GM23338 (cell line): ENCODE measurements at places on chromosomes 5 and 9. TPM values are rescaled to one million over a fixed set of nuclear protein-coding genes. Genes with fewer than 3 reads are reported as not detected.

Gene ZCCHC10
- total RNA-seq, result 25.3 and 29.2 TPM in 2 replicates

Gene KCNIP1
- total RNA-seq, result 0.31 and 3.0 TPM in 2 replicates

Gene SPATA31A3
- not detected in 2 replicates for total RNA-seq

Gene ANKRD31
- total RNA-seq, result 0.16 and 0.59 TPM in 2 replicates

- H3K27me3 ChIP-seq, result no peaks in the 10 kb centered on the region
- H3K4me1 ChIP-seq, result peaks cover 13% of the 10 kb centered on the region
- DNase-seq, result no peak
- H3K27ac ChIP-seq, result no peak overlapping the region
- H3K4me3 ChIP-seq, result no peak overlapping the region
Measured at GRCh38 chr9:100066539-100066938, 32.3 kb downstream of the ERP44 start.

DNA sequence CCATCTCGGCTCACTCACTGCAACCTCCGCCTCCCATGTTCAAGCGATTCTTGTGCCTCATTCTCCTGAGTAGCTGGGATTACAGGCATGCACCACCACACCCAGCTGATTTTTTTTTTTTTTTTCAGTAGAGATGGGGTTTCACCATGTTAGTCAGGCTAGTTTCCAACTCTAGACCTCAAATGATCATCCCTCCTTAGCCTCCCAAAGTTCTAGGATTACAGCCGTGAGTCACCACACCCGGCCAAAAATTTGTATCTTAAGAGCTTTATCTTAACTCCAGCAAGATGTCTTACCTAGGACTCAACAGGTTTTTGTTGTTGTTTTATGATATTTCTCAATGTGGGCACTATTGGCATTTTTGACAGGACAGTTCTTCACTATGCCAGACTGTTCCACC, 27.9 kb downstream of the LYRM7 start:
- H3K27ac ChIP-seq, result no peak overlapping the region
- DNase-seq, result no peak
- H3K4me3 ChIP-seq, result no peak overlapping the region
- no peaks in the 10 kb centered on the region; the same call in 1 of the 2 replicates for H3K4me1 ChIP-seq
- no peaks in the 10 kb centered on the region for H3K36me3 ChIP-seq

DNA sequence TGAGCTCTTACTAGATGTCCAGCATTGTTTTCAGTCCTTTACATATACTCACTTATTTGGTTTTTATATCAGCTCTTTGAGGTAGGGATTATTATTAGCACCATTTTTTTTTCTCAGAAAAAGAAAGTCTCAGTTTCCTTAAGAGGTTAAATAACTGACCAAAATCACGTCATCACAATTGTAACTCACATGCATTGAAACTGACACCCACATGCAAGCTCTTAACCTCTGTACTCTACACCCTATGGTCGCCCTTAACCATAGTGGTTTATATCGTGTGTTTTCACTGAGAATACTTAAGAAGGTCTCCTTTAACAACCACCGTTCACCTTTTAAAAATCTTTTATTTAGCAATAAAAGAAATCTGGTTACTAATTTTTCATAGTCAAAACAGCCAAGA, 61.0 kb downstream of the PRDM6 start:
- peaks cover 17% of the 10 kb centered on the region for H3K4me1 ChIP-seq
- H3K27me3 ChIP-seq, result no peaks in the 10 kb centered on the region
- no peak overlapping the region for H3K4me3 ChIP-seq
- H3K36me3 ChIP-seq, result no peaks in the 10 kb centered on the region
- no peak for DNase-seq

- H3K4me3 ChIP-seq, result no peak overlapping the region
- H3K27ac ChIP-seq, result no peak overlapping the region
- no peaks in the 10 kb centered on the region for H3K36me3 ChIP-seq
- no peaks in the 10 kb centered on the region for H3K27me3 ChIP-seq
Measured at GRCh38 chr5:164203581-164204225, 698.3 kb downstream of the MAT2B start.

- H3K27ac ChIP-seq, result no peak overlapping the region
- no peak overlapping the region for H3K4me3 ChIP-seq
- no peak for DNase-seq
- no peaks in the 10 kb centered on the region for H3K4me1 ChIP-seq
- H3K27me3 ChIP-seq, result no peaks in the 10 kb centered on the region
- no peaks in the 10 kb centered on the region; the same call in 1 of the 2 replicates for H3K36me3 ChIP-seq
Measured at GRCh38 chr9:4959031-4959430, 26.0 kb upstream of the JAK2 start.

- no peak overlapping the region for H3K4me3 ChIP-seq
- peak; percentile 32 for DNase-seq
- no peak overlapping the region for H3K27ac ChIP-seq
- H3K36me3 ChIP-seq, result no peaks in the 10 kb centered on the region
- H3K27me3 ChIP-seq, result no peaks in the 10 kb centered on the region
Measured at GRCh38 chr9:37329576-37329975, 92.9 kb upstream of the GRHPR start.

DNA sequence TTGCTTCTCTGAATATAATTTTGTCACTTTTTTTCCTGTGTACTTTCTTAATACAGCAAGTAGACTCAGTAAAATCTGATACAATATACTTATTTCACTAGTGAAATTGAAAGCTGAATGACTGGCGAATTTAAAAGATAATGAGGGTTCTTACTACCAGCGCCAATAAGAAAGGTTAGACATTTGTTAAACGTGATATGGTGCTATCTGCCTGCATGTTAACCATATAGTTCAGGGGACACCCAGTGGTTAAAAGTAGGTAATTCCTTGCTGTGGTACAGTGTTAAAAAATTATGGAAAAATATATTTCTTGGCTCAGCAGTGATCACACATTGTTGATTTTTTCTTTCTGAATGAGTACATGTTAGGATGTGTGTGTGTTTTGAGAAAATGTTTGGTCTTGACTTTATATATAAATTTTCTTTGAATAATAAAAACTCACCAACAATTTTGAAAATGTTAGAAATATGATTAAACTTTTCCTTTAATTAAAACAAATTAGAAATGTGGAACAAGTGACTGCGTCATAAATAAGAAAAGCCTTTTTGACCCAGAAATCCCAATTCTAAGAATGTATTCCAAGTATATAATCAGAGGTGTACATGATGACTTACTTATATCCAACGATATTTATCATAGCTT, 25.8 kb downstream of the CAST start:
- H3K36me3 ChIP-seq, result no peaks in the 10 kb centered on the region
- DNase-seq, result peak; percentile 56
- H3K27me3 ChIP-seq, result no peaks in the 10 kb centered on the region
- H3K4me1 ChIP-seq, result no peaks in the 10 kb centered on the region
- H3K27ac ChIP-seq, result no peak overlapping the region

DNA sequence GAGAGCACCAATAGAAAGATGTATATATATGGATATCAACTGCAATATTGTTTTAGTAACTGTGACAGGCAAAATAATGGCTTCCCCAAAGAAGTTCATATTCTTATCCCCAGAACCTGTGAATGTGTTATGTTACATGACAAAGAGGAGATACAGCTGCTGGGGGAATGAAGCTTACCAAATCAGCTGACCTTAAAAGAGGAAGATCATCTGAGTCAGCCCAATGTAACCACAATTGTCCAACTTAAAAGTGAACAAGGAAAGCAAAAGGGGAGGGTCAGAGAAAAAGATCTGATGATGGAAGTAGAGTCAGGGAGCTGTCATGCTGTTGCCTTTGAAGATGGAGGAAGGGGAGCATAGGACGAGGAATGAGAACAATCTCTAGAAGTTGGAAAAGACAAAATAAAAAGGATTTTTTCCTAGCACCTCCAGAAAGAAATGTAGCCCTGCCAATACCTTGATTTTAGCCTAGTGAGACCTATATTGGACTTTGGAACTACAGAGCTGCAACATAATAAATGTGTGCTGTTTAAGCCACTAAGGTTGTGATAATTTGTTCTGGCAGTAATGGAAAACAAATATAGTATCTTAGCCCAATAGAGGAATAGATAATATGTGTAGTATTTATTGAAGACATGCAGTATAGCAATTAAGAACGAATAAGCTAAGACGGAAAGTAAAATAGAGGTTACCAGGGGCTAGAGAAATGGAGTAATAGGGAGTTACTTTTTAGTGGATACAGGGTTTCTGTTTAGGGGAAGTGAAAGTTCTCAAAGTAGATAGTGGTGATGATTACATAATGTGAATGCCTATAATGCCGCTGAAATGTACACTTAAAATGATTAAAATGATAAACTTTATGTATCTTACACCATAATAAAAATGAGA, 115.9 kb downstream of the PIK3R1 start:
- H3K27ac ChIP-seq, result no peak overlapping the region
- H3K27me3 ChIP-seq, result no peaks in the 10 kb centered on the region
- no peaks in the 10 kb centered on the region for H3K4me1 ChIP-seq
- no peak for DNase-seq

DNA sequence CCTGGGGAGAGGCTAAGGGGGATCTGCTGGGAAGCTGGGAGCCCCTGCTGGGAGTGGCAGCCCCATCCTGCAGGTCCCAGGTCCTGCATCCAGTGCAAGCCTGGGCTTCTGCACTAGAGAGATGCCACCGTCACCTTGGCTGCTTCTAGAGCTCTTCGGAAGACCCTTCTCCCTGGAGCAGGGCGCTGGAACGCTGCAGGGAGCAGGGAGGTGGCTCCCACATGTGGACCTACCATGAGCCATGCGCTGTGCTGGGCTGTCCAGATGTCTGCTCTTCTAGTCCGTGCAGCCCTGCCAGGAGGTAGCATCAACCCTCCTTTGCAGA, 90.9 kb upstream of the PHYKPL start:
- H3K36me3 ChIP-seq, result no peaks in the 10 kb centered on the region
- no peaks in the 10 kb centered on the region for H3K27me3 ChIP-seq
- H3K4me1 ChIP-seq, result 0 out of 2 replicates have a peak, but pooled peaks cover under 1% of the 10 kb centered on the region
- no peak for DNase-seq
- no peak overlapping the region for H3K27ac ChIP-seq
